ENCODE measurements at places on chromosomes 5 and 9. TPM values are rescaled to one million over a fixed set of nuclear protein-coding genes. Genes with fewer than 3 reads are reported as not detected.

Gene INSYN2B
- not detected for total RNA-seq

Gene PCDHB7
- 1.1 TPM for total RNA-seq

Gene DND1
- 0.66 TPM for total RNA-seq

Gene PPP2R2B
- 4.0 TPM for total RNA-seq

Gene OSMR
- 48.6 TPM for total RNA-seq

Gene RETREG1
- total RNA-seq, result 11.3 TPM

GRCh38 chr9:35831040-35831439 is 2.0 kb downstream of the TMEM8B start:
- DNase-seq, result no peak
- H3K4me3 ChIP-seq, result no peak overlapping the region
- no peak overlapping the region for H3K27ac ChIP-seq
- peaks cover 70% of the 10 kb centered on the region for H3K4me1 ChIP-seq
- H3K27me3 ChIP-seq, result no peaks in the 10 kb centered on the region

DNA sequence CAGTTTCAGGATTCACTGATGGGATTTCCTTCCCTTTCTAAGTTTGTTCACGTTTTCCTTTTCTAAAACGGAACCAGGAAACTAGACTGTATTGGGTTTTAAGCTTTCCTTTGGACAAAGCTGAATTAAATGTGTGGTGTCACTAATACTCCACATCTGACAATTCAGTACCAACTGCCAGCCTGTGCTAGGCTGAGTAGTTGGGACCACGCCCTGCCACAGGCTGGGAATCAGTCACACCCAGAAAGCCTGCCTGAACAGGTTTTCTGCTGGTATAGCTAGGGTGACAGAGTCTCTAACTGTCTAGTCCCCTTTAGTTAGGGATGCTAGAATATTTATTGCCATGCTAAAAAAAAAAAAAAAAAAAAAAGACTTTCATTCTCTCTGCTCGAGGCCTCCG is 15.6 kb downstream of the SPACA9 start:
- peaks cover 46% of the 10 kb centered on the region for H3K36me3 ChIP-seq
- no peaks in the 10 kb centered on the region for H3K27me3 ChIP-seq
- H3K4me3 ChIP-seq, result no peak overlapping the region
- no peaks in the 10 kb centered on the region for H3K4me1 ChIP-seq
- DNase-seq, result no peak

- DNase-seq, result no peak
- peak overlapping the region; percentile 66 for H3K4me3 ChIP-seq
- H3K27me3 ChIP-seq, result peaks cover 22% of the 10 kb centered on the region
- no peaks in the 10 kb centered on the region for H3K36me3 ChIP-seq
- peak overlapping the region; percentile 41 for H3K27ac ChIP-seq
Measured at GRCh38 chr9:34590381-34591247, 1.1 kb upstream of the CNTFR start.

DNA sequence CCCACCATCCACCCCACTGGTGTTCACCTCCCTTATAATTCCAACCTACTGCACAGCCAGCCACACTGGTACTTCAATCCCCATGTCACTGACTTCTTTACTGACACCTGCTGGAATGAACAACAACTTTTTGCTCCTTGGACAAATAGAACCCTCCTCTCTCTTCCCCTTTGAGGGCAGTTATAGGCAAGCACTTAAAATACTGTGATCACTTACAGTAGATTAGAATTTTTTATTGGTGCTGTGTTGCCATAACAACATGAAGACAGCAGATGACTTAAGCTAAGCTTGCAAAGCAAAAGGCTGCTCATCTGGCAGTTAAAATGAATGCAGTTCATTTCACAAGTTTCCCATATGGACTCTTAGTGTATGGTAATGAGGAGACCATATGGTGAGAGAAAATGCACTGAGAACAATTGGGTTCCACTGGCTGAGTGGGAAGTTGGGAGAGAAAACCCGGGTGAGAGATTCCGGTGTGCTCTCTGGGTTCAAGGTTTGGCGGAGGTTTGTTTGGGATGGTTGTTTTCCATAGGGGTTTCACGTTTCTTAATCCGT is 374.3 kb downstream of the EBF1 start:
- no peaks in the 10 kb centered on the region for H3K27me3 ChIP-seq
- DNase-seq, result no peak
- H3K4me3 ChIP-seq, result no peak overlapping the region
- H3K27ac ChIP-seq, result no peak overlapping the region
- H3K36me3 ChIP-seq, result peaks cover 11% of the 10 kb centered on the region

GRCh38 chr5:38790891-38791290 is 54.9 kb upstream of the OSMR start:
- DNase-seq, result no peak
- no peaks in the 10 kb centered on the region for H3K27me3 ChIP-seq
- H3K4me1 ChIP-seq, result peaks cover 13% of the 10 kb centered on the region
- H3K27ac ChIP-seq, result no peak overlapping the region

DNA sequence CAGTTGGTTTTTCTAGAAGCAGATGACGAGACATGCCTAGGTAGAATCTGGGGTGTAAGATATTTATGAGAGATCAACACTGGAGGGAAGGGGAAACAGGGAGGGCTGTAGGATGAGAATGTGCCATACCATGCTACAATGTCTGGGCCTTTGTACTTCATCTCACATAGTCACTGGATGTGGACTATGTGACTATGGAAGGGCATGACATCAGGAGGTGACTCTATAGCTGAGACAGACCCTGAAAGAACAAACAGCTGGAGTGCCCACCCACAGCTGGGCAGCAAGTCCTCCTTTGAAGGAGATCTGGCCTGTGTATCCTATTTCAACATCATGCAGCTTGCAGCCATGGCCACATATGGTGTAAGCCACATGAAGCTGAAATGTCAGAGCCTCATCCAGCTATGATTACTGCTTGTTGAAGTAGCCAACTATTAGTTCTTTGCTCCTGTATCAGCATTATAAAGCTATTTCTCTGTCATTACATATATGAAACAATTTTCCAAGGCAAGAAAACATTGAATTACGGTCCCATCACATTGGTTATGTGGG is 46.2 kb upstream of the KIF2A start:
- H3K4me1 ChIP-seq, result no peaks in the 10 kb centered on the region
- no peak for DNase-seq
- no peaks in the 10 kb centered on the region for H3K27me3 ChIP-seq
- H3K36me3 ChIP-seq, result no peaks in the 10 kb centered on the region

DNA sequence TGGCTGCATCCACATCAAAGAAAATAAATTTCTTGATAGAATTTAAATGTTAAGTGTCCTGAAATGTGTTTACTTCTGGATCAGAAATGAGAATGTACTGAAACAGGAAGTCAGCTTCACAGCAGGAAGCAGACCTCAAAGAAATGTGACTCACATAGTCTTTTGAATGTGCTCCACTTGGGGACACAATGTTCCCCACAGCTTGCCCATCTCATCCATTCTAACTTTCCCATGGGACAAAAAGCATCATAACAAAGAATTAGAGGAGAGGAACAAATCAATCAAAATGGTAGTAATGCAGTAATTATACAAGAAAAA is 85.7 kb downstream of the GRAMD2B start:
- H3K4me1 ChIP-seq, result peaks cover 15% of the 10 kb centered on the region
- no peaks in the 10 kb centered on the region for H3K36me3 ChIP-seq
- no peaks in the 10 kb centered on the region for H3K27me3 ChIP-seq
- no peak overlapping the region for H3K4me3 ChIP-seq
- peak overlapping the region; percentile 75 for H3K27ac ChIP-seq

GRCh38 chr5:59790376-59790775 is 103.2 kb downstream of the PDE4D start:
- H3K27me3 ChIP-seq, result no peaks in the 10 kb centered on the region
- no peak for DNase-seq
- peak overlapping the region; percentile 28 for H3K27ac ChIP-seq
- H3K36me3 ChIP-seq, result no peaks in the 10 kb centered on the region
- H3K4me3 ChIP-seq, result peak overlapping the region; percentile 3

GRCh38 chr5:74094096-74094781 is 468.2 kb downstream of the ARHGEF28 start:
- no peak for DNase-seq
- H3K4me1 ChIP-seq, result no peaks in the 10 kb centered on the region
- no peaks in the 10 kb centered on the region for H3K27me3 ChIP-seq
- no peaks in the 10 kb centered on the region for H3K36me3 ChIP-seq
- H3K27ac ChIP-seq, result no peak overlapping the region

- H3K27ac ChIP-seq, result no peak overlapping the region
- DNase-seq, result no peak
- no peak overlapping the region for H3K4me3 ChIP-seq
- peaks cover 11% of the 10 kb centered on the region for H3K4me1 ChIP-seq
- no peaks in the 10 kb centered on the region for H3K36me3 ChIP-seq
- H3K27me3 ChIP-seq, result no peaks in the 10 kb centered on the region
Measured at GRCh38 chr9:108761655-108762347, 94.0 kb downstream of the ACTL7B start.

- peaks cover 48% of the 10 kb centered on the region for H3K4me1 ChIP-seq
- H3K36me3 ChIP-seq, result peaks cover 3% of the 10 kb centered on the region
- peak overlapping the region; percentile 93 for H3K27ac ChIP-seq
- peak overlapping the region; percentile 72 for H3K4me3 ChIP-seq
Measured at GRCh38 chr5:181221792-181222629, 1.1 kb upstream of the TRIM41 start.

- no peak for DNase-seq
- H3K4me1 ChIP-seq, result peaks cover 61% of the 10 kb centered on the region
- no peaks in the 10 kb centered on the region for H3K27me3 ChIP-seq
- no peak overlapping the region for H3K4me3 ChIP-seq
- H3K27ac ChIP-seq, result peak overlapping the region; percentile 74
Measured at GRCh38 chr5:125408448-125409233, 662.2 kb upstream of the ZNF608 start.

Data from esophagus muscularis mucosa (tissue), 4 donors.